ENCODE measurements at places on chromosomes 2 and 18. TPM values are rescaled to one million over a fixed set of nuclear protein-coding genes. Genes with fewer than 3 reads are reported as not detected.

Gene SPIRE1
- 9.2 TPM for total RNA-seq

Gene SCN7A
- 0.23 TPM for total RNA-seq

Gene MBD1
- 31.1 TPM for total RNA-seq

Gene CDH7
- total RNA-seq: 0.16 TPM

Gene IL1RL2
- total RNA-seq: not detected

Gene SCYGR8
- total RNA-seq: not detected

Gene METAP1D
- 8.5 TPM for total RNA-seq

Gene DPP10
- not detected for total RNA-seq

Gene ABCB11
- not detected for total RNA-seq

Gene HNRNPA3
- total RNA-seq: 322 TPM

Gene SP140L
- not detected for total RNA-seq

Gene ZNF236
- total RNA-seq: 13.7 TPM

Gene MYO7B
- total RNA-seq: 0.58 TPM

Gene ASXL3
- 1.6 TPM for total RNA-seq

Measured in Caco-2 (cell line).